ENCODE measurements at places on chromosomes 16 and 17.

DNA sequence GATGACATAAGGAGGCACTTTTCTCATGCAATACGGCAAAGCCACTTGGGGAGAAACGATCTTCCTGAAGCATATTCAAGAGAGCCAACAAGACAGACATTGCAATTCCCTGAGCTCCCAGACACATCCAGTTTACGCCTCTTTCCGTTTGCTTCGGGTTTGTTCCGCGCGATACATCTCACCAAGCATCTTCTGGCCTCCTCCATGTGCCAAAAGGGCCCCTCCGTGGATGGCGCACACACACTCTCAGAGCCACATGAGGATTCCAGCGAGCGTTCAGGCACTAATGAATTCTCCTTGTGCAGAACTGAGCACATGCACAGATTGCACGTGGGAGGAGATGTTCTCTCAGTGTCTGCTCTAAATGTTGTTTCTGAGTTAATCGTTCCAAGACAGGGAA lies 146.7 kb upstream of the SHISA6 start:
- no peak for DNase-seq

GRCh38 chr16:984121-984694 lies 2.6 kb downstream of the SOX8 start:
- DNase-seq: no peak

- DNase-seq: no peak
Measured at GRCh38 chr16:58658796-58659211, 25.8 kb downstream of the SLC38A7 start.

GRCh38 chr16:57735755-57736418 lies at the start of gene KATNB1:
Gene KATNB1, plus strand, starts transcription at chr16:57735770. Its CDS starts 1,474 bp downstream, at chr16:57737244.
- DNase-seq: no peak

GRCh38 chr16:29975811-29976511 lies 2.3 kb downstream of the TAOK2 start:
- DNase-seq: no peak

Measured in brain pericyte (primary cell).